ENCODE measurements at places on chromosomes 6 and 20. TPM values are rescaled to one million over a fixed set of nuclear protein-coding genes. Genes with fewer than 3 reads are reported as not detected.

COL9A3 gene
- 0.28 TPM for total RNA-seq

FOXA2 gene
- total RNA-seq: not detected

CLPSL1 gene
- total RNA-seq: not detected

DYNLT1 gene
- total RNA-seq: 235 TPM

PROCR gene
- 36.4 TPM for total RNA-seq

PPP1R3D gene
- total RNA-seq: 4.7 TPM

FOXC1 gene
- 1.3 TPM for total RNA-seq

IYD gene
- total RNA-seq: not detected

MYMX gene
- not detected for total RNA-seq

DUSP15 gene
- not detected for total RNA-seq

DNA sequence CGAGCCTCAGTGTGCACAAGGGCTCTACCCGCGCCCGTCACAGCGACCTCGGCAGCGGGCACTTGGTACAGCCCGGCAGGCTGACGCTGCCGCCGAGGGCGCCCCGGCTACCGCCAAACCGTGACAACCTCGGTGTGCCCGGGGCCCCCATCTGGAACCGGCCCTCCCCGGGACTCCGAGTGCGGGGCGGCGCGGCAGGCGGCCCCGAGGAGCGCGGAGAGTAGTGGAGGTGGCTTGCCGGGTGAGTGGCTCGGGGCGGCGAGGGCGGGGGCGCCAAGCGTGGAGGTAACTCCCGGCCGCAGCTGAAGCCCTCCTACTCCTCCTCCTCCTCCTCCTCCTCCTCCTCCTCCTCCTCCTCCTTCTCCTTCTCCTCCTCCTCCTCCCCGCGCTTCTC lies at the start of gene ISM1:
TSS of gene ISM1 (plus strand) at position 371 of the 394 bp plus-strand sequence. CDS start 503 bp downstream, outside the sequence.
- no peak for DNase-seq

- no peak for DNase-seq
Measured at GRCh38 chr6:3811191-3811590, 38.0 kb upstream of the FAM50B start.

DNA sequence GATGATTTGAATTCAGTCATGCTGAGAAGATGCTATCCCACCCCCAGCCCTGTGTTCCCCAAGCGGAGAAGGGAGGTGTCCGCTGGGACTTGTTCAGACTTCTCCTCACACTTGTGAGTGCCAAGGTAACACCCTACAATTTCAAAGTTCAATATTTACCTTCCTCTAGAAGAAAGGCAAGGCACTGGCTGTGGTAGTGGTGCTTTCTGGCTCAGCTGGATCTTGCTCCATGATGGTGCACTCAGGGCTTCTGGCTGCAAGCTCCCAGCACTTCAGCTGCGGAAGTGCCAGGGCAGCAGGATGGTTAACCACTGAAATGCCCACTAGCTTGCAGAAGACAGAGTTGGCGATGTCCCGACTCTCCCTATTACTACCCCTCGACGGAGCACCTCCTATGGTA lies 135.4 kb downstream of the MTFR2 start:
- no peak for DNase-seq

GRCh38 chr6:52077180-52077884 lies 10.1 kb downstream of the PKHD1 start:
- DNase-seq: no peak

GRCh38 chr6:31871046-31871659 lies 7.6 kb downstream of the SLC44A4 start:
- peak; percentile 38 for DNase-seq

DNA sequence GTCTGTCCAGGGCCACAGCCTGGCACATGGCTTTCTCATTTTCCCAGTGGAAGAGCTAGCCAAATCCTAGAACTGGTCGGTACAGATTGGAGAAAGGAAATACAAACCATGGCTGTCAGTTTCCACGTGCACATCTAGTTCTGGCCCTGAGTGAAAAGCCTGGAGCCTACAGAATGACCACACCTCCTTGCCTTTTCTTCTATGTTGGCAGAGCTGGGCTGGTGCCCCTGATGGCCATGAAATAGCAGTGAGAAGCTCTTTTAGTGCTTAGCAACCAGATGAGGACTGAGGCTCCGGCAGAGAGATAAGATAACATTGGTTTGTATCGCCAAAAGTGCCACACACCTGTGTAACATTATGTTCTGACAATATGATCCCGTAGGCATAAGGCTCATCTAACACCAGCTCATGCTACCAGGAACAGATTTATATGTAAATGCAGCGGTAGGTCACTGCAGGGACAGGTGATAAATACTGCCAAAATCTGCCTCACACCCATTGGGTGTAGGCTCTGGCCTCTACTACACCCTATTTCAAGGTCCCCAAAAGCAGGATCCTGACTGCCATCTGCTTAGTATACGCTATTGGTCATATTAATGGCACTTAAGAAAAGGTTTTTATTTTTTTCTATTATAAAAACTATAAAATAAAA lies 39.9 kb upstream of the TBC1D7 start:
- DNase-seq: no peak

GRCh38 chr6:41638935-41639808 lies 904 bp downstream of the MDFI start:
- DNase-seq: no peak

DNA sequence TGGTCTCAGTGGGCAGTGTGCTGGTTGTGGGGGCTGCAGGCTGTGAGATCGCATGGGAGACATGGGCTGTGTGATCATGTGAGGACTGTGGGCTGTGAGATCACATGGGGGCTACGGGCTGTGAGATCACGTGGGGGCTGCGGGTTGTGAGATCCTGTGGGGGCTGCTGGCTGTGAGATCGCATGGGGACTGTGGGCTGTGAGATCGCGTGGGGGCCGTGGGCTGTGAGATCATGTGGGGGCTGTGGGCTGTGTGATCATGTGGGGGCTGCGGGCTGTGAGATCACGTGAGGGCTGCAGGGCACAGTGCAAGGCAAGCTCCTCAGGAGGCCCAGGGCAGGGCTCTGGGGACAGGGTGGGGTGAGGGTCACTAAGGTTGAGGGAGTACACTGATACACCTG lies 140.5 kb upstream of the CST7 start:
- DNase-seq: no peak

GRCh38 chr6:123276546-123276980 lies 280.5 kb downstream of the CLVS2 start:
- no peak for DNase-seq

DNA sequence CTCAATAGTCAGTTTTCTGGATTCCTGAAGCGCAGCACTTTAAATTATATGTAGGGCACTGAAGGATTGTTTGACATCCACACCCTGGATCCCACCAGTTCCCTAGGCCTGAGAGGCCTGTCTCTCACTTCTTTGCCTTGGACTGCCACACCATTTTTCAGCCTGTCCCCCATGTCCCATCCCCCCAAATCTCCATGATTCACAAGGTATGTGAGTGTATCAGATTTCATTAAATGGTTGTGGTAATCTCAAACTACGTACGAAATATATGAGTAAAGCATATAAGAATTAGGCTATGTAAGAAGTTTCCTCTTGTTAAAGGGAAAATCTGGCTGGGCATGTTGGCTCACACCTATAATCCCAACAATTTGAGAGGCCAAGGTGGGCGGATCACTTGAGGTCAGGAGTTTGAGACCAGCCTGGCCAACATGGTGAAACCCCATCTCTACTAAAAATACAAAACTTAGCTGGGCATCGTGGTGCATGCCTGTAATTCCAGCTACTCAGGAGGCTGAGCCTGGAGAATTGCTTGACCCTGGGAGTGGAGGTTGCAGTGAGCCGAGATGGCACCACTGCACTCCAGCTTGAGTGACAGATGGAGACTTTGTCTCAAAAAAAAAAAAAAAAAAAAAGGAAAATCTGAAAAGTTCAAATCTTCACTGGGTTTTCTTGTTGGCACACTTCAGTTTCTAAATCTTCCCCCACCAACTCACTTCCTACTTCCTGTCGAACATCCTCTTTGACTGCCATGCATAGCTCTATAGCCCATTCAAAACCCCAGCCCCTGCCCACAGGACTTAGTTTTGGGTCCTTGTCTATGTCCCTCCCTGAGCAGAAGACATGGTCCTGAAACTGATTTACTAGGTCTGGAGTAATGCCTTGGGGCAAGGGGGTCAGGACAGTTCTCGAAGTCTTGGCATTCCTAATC lies 97.3 kb upstream of the SHLD1 start:
- peak; percentile 98 for DNase-seq

DNA sequence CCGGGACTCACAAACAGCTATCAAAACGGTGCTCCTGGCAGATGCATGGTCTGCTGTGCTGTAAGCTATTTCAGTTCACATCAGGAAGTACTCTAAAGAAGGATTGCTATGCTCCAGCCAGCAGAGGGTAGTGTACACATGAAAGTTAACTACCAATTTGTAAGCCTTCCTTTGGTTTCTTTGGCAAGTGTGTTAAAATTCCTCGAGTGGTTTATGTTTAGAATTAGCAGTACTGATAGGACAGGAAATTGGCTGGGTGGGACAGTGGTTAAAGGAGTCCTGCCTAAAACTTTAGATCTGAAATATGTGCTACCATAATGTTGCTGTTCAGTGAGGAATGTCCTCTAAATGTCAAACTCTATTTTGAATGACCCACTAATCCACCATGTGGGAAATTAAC lies 47.4 kb downstream of the TRMT11 start:
- DNase-seq: peak; percentile 91

DNA sequence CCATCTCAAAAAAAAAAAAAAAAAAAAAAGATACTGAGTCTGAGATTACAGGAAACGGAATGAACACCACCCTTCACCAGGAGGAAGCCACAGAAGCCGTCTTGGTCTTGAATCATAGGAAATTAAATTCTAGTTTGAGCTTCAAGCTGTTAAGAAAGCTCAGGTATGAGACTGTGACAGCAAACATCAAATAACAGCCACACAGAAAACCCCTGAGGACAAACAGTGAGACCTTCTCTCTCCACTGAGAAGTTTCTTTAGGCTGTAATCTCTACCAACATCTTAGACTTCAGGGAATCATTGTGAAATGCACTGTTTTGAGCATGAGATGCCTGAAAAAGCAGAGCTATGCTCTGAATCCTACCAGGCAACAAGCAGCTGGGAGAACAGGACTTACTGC lies 30.8 kb downstream of the PDE10A start:
- DNase-seq: peak; percentile 40

GRCh38 chr6:53461696-53462095 lies 83.2 kb downstream of the GCLC start:
- no peak for DNase-seq

DNA sequence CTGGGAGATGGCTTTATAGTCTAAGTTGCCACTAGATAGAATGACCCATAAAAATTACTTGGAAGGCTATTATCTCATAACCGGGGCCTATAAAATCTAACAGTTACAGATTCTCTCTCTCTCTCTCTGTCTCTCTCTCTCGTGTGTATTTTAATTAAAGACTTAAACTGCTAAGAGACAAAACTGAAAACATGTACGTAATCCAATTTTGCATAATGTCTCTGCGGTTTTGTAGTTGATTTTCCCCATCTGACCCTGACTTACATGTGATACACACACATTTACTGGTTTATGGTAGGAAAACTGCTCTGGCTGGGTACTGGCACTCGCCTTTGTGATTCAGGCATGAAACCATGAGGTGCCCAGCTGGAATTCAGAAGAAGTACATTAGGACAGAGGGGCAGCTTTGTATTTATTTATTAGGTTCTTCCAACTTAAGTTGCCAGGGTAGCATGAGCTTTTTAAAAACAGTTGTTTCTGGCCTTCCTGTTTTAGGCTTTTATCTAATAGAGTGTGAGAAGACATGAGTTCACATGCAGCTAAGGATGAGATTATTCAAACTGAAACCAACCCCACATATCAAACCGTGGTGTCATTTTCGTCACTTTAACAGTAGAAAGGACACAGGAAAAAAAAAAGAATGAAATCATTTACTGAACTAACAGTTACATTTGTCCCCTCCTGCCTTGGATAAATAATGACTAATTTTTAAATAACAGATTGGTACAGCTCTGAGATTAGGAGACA lies 182.5 kb downstream of the GMPR start:
- peak; percentile 83 for DNase-seq

DNA sequence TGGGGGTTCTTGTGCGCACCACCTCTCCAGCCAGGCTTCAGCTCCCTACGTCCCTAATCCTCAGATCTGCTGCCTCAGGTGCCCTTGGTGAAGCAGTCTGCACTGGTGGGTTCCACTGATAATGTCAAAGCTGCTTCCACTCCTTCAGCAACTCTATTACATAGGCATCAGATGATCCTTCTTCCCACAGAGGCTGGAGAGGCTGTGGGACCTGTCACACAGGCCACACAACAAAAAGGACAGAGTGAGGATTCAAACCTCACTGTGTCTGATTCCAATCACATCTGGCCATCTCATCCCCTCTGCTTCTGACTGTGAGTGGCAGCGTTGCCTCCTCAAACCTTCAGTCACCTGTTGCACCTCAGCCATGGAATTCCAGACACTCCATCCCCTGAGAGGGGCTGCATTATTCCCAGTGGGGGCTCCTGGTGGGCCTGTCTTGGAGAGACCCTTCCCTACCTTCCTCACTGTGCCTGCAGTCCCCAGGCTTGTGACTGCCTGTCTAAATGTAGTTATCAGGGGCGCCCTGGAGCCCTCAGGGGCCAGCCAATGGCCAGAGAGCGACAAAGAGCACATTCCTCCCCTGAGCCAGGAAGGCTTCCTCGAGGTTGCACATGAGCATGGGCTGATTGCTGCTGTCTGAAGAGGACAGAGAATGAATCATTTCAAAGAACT lies 211.4 kb upstream of the ECI2 start:
- DNase-seq: peak; percentile 39

GRCh38 chr20:11090751-11091150 lies 417.0 kb upstream of the JAG1 start:
- no peak for DNase-seq

DNA sequence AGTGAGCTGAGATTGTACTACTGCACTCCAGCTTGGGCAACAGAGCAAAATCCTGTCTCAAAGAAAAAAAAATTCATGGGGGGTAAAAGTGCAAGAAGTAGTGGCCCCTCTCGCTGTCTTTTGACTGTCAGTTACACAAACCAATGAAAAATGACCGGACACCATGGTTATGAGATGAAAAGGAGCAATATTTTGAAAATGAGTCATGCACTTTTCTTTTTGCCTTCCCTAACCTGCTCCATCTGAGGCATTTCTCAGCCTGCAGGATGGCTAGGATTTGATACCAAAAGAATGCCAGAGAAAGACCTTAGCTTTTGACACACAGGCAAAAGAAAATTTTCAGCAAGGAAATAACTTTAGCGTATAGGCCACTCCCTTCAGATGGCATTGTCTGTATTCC lies 181.7 kb upstream of the ARID1B start:
- no peak for DNase-seq

GRCh38 chr6:21694168-21694567 lies 100.6 kb downstream of the SOX4 start:
- no peak for DNase-seq

DNA sequence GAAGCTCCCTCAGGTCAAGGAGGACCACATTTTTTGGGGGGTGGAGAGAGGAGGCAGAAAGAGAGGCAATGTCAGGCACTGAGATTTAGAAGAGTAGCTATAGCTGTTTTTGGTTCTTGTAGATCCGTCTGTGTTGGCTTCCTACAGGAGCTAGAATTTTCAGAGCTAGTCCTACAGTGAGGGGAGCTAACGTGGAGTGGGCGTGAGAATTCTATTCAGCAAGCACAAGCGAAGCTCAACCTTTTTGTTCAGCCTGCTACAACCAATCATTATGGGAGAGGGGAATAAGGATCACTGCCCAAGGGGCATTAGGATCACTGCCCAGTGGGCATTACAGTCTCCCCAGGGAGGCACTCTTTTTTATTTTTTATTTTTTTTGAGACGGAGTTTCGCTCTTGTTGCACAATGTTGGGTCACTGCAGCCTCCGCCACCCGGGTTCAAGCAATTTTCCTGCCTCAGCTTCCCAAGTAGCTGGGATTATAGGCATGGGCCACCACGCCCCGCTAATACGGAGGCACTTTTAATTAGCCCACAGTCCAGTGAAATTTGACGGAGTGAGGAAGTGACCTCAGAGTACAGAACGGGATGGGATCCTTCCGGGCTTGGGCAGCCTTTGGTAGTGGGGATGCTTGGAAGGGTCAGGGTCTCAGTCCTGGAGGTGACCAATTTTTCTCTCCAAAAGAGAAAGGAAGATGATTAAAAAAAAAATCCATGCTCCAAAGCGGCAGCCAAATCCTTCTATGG lies 1.1 kb upstream of the PANK2 start:
- no peak for DNase-seq
